Stimulated activated CD4-positive, alpha-beta T cell treated with anti-CD3 and anti-CD28 coated beads, Interleukin-1b, Interleukin-23, amount 100 ng/mL, for 1 hour (primary cell): ENCODE measurements at places on chromosomes 7 and 10.

- DNase-seq, result no peak
Observed at GRCh38 chr10:3892440-3893425, 107.7 kb upstream of the KLF6 start.

DNA sequence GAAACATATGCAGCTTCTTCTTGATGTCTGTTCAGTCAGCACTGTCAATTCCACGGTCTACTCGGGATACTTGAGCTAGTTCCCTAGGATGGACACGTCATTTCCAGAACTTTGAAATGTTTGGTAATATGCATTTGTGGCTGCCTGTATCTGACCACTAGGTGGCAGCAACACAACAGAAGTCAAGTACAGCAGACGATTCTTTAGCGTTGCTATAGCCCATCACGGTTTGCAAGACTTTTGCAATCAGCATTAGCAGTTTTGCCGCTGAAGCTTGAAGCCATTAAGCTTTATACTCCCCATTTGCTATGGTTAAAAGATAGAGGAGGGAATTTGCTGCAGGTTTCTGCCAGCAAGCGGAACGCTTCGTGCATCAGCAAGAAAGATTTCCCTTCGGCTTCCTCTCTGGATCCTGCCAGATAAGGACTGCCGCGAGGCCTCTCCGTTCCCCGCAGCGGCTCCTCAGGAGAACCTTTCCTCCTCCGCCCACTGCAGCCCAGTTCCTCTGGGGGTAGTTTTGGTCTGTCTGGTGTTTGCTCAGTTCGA lies 63.5 kb downstream of the ABCC2 start:
- peak; percentile 19 for DNase-seq

- DNase-seq, result no peak
Observed at GRCh38 chr10:88110822-88111221, 247.4 kb downstream of the PTEN start.

DNA sequence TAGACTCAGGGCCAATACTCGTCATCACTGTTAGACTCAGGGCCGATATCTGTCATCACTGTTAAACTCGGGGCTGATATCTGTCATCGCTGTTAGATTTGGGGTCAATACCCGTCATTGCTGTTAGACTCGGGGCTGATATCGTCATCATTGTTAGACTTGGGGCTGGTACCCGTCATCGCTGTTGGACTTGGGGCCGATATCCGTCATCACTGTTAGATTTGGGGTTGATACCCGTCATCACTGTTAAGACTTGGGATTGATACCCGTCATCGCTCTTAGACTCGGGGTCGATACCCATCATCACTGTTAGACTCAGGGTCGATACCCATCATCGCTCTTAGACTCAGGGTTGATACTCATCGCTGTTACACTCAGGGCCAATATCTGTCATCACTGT lies 56.5 kb downstream of the BEND7 start:
- DNase-seq, result no peak

- no peak for DNase-seq
Observed at GRCh38 chr10:3872712-3873329, 87.8 kb upstream of the KLF6 start.

- DNase-seq, result no peak
Observed at GRCh38 chr7:2632733-2633537, 1.1 kb downstream of the TTYH3 start.

GRCh38 chr10:95221124-95221523 lies 27.1 kb downstream of the ACSM6 start:
- DNase-seq, result no peak

GRCh38 chr7:26112203-26112740 lies 39.7 kb upstream of the NFE2L3 start:
- DNase-seq, result no peak

DNA sequence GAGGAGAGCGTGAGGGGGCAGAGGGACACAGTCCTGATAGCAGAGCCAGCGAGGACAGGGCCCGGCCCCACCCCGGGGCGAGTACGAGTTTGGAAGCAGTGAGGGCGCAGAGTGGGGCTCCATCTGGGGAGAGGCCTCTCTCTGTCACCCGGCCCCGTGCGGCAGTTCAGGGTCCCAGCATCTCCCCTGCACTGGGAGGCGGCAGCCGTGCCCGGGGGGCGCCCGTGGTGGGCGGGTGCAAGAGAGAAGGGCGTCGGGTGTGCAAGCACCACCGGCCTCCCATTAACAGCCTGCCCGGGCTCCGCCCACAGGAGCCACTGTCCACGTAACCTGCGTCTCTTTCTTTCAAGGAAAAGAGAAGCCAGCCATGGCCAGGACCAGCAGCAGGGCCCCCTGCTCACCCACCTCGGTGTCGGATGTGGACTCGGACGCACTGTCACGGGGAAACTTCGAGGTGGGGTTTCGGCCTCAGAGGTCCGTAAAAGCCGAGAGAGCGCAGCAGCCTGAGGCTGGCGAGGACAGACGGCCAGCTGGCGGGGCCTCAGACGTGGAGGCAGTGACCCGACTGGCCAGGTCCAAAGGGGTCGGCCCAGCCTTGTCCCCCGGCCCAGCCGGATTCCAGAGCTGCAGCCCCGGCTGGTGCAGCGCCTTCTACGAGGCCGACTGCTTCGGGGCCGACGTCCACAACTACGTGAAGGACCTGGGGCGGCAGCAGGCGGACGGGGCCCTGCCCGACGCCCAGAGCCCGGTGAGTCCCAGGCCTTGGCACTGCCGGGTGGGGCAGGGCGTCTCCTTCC lies 28.7 kb upstream of the UTF1 start:
- no peak for DNase-seq

- no peak for DNase-seq
Observed at GRCh38 chr7:157501581-157501980, 164.8 kb downstream of the DNAJB6 start.

DNA sequence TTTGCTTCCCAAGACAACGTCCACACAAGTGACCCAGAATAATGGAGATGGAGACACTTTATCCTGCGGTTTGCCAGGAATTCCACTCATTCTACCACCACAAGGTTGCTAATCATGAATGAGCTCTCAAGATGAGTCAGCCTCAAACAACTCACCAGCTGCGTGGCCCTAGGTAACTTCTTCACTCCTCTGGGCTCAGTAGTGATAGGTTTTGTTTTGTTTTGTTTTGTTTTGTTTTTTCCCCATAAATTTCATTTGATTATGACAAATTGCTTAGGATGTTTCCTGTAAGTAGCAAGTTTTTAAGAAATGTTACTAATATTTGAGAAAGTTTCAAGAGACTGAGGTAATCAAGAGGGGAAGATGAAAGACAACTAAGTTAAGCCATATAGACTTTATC lies 286.8 kb downstream of the PARD3 start:
- no peak for DNase-seq
